ENCODE measurements at places on chromosomes 1 and 21.
A peak's percentile ranks its signal among the peaks of the same experiment; 100 is the strongest.

- no peak for DNase-seq
Observed at GRCh38 chr1:190226006-190226405, 251.7 kb downstream of the BRINP3 start.

DNA sequence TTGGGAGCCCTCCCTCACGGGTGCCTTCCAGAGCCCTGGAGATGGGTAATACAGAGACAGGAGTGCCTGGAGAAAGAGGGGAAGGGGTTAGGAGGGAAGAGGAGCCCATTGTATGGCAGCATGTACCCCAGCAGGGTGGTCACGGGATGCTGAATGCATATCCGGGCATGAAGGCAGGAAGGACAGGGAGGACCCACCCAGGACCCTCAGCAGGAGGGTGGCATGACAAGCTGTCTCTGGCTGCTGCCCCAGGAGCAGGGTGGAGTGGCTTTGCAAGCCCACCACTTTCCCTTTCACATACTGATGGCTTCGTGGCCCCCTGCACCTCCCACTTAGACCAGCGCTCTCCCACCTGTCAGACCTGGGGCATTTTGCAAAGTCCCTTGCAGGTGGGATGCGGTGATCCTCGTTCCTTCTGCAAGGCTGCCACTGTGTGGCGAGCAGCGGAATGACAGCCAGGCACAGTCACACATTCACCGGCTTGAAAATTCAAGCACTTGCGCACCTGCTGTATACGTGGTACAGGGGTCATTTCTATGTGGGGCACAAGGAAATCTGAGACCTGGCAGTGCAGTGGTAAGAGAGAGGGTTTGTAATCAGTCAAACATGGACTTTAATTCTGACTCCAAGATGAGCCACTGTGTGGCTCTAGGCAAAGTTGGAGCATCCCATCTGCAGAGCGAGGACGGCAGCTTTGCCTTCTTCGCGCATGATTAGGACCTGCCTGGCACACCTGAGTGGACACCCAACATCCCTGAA lies 53.2 kb upstream of the TMEM51 start:
- peak; percentile 48 for DNase-seq

- no peak for DNase-seq
Observed at GRCh38 chr1:44592208-44593145, 81.8 kb downstream of the TMEM53 start.

GRCh38 chr1:52571783-52572182 lies 18.9 kb upstream of the TUT4 start:
- DNase-seq = no peak

DNA sequence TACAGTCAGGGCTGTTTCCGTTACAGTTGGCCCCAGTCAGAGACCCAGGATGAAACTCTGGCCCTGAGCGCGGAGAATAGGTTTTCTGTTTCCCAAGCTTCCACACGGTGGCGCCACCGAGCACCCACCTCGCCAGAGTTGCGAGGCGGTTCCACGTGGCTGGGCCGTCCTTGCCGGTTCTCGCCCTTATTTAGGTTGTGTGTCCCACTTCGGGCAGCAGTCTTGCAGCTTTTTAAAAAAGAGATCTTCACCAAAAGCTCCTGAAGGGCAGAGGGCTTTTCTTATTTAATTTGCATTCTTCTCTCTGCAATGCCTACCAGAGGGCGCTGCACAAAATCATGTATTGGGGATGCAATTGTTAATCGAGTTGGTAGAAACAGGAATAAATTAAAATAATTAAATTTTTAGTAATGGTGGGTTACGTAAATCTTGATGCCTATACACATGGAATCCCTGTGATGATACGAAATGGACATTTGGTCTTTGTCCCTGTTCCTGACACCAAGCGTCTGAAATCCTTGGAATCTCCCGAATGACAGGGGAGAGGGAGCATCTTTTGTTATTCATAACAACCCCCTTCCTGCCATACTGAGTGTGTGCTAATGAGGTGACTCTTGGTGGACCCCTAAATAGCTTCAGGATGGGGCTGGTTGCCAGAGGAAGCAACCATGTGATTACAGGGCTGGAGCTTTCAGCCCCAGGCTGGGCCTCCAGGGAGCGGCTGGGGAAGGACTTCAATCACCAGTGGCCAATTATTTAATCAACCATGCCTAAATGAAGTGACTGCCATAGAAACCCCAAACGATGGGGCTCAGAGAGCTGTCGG lies 5.6 kb upstream of the S100A7 start:
- no peak for DNase-seq

DNA sequence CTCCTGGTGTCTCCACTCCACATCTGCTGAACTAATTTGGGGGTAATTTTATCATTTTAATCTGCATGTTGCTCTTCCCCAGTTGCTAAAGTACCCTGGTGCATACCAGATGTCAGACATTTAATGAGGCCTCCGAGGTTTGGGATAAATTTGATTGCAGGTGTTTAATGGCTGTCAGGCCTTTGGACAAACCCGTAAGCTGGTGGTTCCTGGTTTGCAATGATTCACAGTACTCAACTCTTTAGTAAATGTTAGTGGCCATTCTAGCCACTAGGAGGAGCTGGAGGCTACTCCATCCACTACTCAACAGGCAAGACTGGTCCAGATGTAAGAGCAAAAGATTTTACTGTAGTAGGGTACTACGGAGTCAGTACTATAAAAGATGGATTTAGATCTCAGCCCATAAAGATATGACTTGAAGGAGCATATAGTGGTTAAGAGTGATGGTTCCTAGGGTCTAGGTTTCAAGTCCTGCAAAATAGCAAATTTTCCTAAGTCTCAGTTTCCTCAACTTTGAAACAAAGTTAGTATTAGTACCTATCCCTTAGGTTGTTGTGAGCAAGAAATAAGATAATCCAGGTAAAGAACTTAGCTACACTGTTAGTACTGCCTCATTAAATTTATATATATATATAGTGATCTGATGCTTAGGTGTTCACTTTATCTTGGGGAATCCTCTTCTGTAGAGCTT lies 132.8 kb downstream of the SNX7 start:
- no peak for DNase-seq

Measured in mesothelial cell of epicardium (in vitro differentiated cells).